CD14-positive monocyte (primary cell): ENCODE measurements at places on chromosomes 2 and 18.

GRCh38 chr2:14016289-14016955 is 616.1 kb upstream of the LRATD1 start:
- DNase-seq = no peak

- DNase-seq = no peak
These were observed 235.5 kb downstream of the CMPK2 start for GRCh38 chr2:6630209-6630608.

DNA sequence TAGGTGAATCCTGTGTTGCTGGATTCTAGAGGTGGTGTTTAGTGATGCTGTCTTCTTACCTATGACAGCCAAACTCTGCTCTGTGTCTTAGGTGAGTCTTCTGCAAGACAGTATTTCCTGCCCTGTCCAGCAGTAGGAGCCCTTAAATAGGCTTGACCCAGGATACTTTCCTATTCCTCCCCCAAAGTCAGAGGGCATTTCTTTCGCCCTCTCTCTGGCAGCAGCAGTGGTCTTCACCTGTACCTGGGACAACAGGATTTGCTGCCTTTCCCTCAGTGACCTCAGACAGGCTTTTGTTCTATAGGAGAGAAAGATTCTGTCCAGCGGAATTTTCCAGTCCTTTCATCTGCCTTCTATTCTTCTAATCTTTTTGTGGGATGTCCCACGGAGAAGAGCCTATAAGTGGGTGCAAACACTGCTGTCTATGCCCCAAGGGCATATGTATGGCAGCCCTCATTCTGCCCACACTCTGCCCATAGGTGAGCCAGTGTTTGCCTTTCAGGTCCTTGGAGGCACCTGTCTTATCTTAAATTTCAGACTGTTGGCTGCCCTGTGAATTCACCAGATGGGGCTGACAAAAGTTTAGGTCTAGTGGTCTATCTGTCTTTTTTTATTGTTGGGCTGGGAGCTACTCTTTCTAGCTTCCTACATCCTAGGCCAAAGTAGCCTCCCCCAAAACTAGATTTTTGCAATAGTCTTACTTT is 177.3 kb upstream of the SPOPL start:
- no peak for DNase-seq

- no peak for DNase-seq
These were observed 24.3 kb upstream of the MPPE1 start for GRCh38 chr18:11932393-11932792.

- no peak for DNase-seq
These were observed 29.5 kb upstream of the STAT4 start for GRCh38 chr2:191180276-191180675.

DNA sequence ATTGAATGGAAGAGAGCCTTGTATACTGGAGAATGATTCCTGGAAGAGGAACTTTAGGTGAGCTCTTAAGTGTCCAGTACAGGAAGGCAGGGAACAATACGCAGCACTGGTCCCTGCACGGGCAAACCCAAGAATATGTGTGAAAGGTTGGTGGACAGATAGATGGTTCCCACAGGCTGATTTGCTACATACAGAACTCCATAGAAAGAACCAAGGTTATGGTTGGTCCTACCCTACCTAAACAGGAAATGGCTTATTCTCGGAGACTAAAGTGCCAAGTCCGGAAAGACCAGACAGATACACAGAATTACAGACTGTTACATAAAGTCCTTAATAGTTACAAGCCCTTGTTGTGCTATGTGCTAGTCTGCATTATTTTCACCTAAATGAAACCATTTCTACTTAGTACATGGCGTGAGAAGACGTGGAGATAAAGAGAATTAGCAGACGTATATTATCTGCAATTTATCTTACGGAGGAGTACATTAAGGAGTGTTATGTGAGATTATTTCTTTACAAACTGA is 1.2 kb downstream of the REV1 start:
- peak; percentile 2 for DNase-seq
